ENCODE measurements at places on chromosomes 1 and 21.

DNA sequence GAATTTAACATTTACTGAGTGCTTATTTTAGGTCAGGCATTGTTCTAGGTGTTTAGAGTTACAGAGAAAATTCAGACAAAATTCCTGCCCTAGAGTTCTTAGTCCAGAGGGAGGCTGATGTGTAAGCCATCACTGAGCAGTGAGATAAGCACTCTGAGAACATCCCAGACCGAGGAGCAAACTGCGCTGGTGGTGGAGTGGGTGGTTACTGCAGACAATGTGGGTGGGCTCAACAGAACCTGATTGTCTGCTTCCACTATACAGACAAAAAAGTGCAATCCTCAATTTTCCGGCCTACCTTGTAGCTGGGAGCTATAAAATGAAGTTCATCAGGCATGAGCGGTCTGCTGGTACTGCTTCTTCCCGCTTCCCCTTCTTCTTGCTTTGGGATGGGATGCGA lies 23.5 kb downstream of the PROK1 start:
- no peak for DNase-seq

- DNase-seq, result no peak
Measured at GRCh38 chr1:236009857-236010256, 55.0 kb downstream of the NID1 start.

DNA sequence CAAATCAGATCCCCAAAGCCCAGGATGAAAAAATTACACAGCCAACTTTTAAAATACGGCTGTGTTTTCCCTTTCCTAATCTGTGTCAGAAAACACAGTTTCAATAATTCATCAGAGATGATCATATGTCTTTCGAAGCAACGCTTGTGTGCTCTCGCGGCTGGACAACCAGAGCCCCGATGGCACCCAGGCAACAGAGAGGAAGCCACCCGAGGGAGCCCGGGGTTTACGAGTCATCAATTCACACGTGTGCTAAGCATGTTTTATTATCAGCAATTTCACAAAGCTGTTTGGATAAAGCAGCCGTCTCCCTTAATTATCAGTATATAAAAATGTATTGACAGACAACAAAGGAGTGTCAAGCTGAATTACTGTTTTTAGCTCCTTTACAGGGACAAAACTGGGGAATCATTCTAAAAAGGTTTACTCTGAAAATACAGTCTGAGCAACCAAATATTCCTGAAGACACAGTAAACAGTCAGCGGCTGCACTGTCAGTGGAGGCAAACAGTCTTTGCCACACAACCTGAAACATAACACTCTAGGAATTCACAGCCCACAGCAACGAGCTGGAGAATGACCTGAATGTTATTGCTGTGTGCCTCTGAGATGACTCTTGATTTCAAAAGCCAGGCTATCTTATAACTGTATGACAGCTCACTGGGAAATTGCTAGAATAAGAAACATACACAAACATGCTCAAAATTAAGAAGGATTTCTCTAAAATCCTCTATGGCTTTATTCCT lies 201.0 kb downstream of the SIPA1L2 start:
- no peak for DNase-seq

DNA sequence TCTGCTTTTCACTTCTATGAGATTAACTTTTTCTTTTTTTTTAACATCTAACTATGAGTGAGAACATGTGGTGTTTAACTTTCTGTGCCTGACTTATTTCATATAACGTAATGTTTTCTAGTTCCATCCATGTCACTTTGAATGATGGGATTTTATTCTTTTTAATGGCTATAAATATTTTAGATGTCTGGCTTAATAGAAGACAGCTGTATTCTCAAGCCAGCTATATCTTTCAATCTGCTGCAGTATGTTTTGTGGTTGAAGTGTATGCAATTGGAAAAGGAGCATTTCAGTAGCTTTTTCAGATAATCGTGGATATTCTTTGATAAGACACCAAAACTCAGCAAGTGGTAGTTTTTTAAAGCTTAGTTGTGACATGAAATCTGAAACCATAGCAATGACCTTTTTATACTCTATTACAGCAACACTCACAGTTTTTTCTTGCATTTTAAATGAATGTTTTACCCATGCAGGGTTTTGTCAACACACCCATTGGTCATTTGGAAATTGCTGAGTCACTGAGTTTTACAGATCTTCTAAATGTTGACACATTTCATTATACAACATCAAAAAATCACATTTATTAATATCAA lies 5.7 kb upstream of the SVBP start:
- no peak for DNase-seq

DNA sequence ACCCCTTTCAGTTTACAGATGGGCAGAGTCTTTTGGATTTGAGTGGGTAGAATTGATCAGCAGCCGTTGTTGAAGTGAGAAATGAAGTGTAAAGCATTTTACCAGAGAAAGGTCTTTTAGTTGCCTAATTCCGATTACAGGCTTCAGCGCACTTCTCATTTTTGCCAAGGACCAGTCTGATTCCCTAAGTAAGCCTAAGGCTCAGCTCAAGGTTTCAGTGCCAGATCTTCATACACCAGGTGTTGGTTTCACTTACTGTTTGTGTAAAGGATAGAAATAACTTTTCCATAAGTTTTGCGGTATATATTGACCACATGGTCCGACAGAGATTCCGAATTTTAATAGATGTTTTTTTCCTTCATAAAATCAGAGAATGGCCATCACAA lies 83.9 kb upstream of the BMP8A start:
- no peak for DNase-seq

GRCh38 chr1:118340928-118341910 lies 156.2 kb upstream of the SPAG17 start:
- DNase-seq, result no peak

DNA sequence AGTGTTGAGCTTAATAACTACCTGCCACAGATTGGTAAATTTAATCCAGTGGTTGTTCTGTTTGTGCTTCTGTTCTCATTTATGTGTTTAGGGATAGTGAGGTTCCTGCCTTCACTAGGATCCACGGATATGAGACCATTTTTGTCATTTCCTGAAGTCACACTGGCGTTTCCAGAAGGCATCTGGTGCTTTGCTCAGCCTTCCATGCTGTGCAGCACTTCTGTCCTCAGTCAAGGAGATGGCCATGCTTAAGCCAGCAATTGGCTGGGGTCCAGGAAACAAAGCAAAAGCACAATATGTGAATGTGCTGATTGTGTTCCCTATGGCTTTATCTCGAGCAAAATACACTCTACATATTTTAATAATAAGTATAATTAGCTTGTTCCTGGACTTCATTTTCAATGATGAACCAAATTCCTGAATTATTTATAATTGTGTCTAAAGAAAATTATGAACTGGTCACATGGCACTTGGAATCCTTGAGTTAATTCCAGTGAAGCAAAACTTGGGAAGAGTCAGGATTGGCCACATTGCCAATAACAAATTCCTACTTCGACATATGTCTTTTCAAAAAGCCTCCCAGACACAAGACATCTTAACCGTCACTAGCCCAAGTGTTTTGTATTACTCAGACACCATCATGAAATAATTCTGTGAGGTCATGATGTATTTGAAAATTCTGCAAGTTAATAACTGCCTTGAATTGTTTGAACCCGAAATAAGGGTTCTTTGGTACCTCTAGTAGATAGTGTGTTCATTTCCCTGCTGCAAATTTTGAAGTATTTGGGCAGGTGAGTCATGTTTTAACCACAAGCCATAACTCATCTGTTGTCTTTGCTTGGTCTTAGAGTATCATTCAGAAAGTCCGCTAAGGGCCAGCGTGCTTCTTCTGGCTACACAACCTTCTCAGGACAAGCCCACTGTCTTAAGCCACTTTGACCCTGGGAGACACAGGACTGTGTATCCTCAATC lies 412.4 kb downstream of the DISC1 start:
- DNase-seq, result no peak

DNA sequence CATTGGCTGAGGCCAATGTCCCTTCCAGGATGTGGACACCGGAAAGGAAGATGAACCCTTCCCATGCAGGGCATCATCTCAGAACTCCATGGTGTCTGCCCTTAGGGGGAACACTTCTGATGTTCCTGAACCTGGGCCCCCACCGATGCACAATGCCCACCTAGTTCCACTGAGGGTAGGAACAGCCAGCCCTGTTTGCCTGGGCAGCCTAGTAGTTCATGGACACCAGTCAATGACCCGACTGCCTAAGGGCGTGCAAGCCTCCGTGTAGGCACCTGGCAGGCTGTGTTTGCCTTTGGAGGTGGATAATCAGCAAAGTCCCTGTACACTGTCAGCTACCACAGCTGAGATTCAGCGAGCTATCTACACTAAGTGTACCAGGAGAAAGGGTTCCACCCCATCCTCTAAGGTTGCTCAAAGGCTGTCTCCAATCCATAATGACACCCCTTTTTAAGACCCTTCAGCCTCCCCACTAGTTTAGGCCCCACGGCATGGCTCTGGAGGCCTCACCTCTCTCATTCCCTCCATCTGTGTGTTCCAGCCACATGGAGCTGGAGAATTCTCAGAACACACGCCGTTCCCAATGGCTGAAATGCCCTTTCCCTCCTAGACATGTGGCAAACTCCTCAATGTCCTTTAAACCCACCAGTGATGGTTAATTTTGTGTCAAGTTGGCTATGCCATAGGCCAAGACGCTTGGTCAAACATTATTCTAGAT lies 124.8 kb upstream of the EDN2 start:
- DNase-seq, result no peak

DNA sequence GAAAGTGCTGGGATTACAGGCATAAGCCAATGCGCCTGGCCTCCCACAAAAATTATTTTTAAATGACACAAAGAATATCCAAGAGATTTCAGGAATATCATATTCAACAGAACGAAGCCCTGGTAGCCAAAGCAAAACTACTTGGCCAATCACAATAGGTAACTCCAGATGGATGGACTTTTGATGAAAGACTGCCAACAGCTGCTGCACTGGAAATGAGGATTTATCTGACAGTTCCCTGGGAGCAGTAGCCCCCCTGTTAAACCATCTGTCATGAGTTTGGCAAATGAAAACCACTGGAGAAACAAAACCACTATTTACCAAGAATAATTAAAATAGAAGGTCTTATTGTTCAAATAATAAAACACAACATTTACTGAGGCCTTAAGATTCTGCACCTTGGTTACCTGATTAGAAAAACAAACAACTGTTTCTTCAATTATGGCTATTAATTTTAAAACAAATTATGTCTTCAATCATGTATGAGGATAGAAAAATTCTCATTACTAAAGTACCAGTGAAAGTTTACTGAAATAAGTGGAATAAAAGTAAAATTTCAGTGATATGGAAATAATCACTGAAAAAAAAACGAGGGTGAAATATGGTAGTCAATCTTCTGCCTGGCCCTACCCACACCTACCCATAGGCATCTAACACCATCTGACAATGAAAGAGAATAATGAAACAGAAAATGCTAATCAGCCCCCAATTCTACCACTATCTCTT lies 34.3 kb upstream of the PSMG1 start:
- DNase-seq, result no peak

DNA sequence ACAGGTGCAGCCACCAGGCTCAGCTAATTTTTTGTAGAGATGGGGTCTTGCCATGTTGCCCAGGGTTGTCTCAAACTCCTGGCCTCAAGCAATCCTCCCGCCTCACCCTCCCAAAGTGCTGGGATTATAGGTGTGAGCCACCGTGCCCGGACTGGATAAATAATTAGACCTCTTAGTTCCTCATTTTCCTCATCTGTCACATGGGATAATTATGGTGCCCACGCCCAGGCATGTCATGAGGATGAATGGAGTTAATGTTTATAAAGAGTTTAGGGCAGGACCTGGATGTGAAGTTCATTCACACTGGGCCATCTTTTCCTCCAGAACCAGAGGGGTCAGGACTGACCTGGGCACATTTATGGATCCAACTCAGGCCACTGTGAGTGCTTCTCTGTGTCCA lies 23.7 kb downstream of the PADI3 start:
- no peak for DNase-seq

- DNase-seq, result no peak
Measured at GRCh38 chr1:233916706-233917105, 12.2 kb downstream of the SLC35F3 start.

GRCh38 chr1:112501810-112502641 lies 6.7 kb upstream of the WNT2B start:
- peak; percentile 70 for DNase-seq

- DNase-seq, result no peak
Measured at GRCh38 chr1:1420654-1421141, 378 bp downstream of the ANKRD65 start.

- no peak for DNase-seq
Measured at GRCh38 chr1:7616076-7616832, 154.8 kb upstream of the VAMP3 start.

DNA sequence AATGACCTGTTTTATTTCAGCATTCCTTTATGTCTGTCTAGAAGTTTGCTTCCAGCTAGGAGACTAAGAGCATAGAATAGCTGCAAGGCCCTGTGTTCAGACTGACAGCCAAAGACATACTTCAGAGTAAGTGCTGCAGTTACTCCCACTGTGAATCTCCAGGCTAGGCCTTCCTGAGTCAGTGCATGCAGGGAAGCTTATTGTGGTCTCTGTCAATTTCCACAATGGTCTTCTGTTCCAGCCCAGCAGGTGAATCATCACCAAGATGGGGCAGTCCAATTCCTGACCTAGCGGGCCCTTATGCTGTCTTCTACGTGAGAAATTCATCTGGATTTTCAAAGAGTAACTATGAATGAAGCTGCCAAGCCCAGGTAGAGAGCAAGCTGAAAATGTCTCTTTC lies 146.3 kb upstream of the C8B start:
- DNase-seq, result no peak

DNA sequence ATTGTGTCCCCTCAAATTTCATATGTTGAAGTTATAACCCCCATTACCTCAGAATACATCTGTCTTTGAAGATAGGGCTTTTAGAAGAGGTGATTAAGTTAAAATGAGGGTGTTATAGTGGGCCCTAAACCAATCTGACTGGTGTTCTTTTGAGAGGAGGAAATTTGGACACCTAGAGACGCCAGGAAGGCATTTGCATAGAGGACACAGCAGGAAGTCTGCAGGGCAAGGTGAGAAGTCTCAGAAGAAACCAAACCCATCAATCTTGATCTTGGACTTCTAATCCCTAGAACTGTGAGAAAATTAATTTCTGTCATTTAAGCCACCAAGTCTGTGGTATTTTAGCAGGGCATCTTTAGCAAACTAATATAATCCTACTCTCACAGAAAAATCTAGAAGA lies 13.0 kb downstream of the GOLPH3L start:
- DNase-seq, result no peak

GRCh38 chr1:202623075-202623474 lies 87.2 kb downstream of the SYT2 start:
- DNase-seq, result peak; percentile 64

GRCh38 chr1:204123376-204123775 lies 28.5 kb downstream of the ETNK2 start:
- no peak for DNase-seq

- no peak for DNase-seq
Measured at GRCh38 chr1:155022136-155022926, 11.2 kb downstream of the DCST2 start.

- DNase-seq, result peak; percentile 72
Measured at GRCh38 chr1:247360991-247361731, 29.5 kb upstream of the ZNF496 start.

- no peak for DNase-seq
Measured at GRCh38 chr1:62064829-62065407, 129.7 kb upstream of the L1TD1 start.
